ENCODE measurements at places on chromosomes 7 and 10. TPM values are rescaled to one million over a fixed set of nuclear protein-coding genes. Genes with fewer than 3 reads are reported as not detected.

The PRKG1 gene
- total RNA-seq, result 0.01 TPM

The GNGT1 gene
- total RNA-seq, result not detected

The LRRN3 gene
- not detected for total RNA-seq

The MKX gene
- total RNA-seq, result not detected

The NEURL1 gene
- total RNA-seq, result 0.75 TPM

The PDE6C gene
- total RNA-seq, result not detected

The HOXA9 gene
- total RNA-seq, result 0.52 TPM

The CCDC3 gene
- 0.93 TPM for total RNA-seq

The DNAJC1 gene
- total RNA-seq, result 28.4 TPM

The CFTR gene
- 0.03 TPM for total RNA-seq

The CALHM3 gene
- total RNA-seq, result 0.50 TPM

The CALD1 gene
- 149 TPM for total RNA-seq

The MMP21 gene
- 0.05 TPM for total RNA-seq

The BICC1 gene
- total RNA-seq, result 17.1 TPM

The NPFFR1 gene
- not detected for total RNA-seq

The ELAPOR2 gene
- total RNA-seq, result 0.22 TPM

The SFMBT2 gene
- 9.7 TPM for total RNA-seq

The SCD gene
- 169 TPM for total RNA-seq

The RASA4B gene
- total RNA-seq, result 2.1 TPM

The RNF133 gene
- total RNA-seq, result not detected

The DEPP1 gene
- total RNA-seq, result 2.0 TPM

The R3HCC1L gene
- total RNA-seq, result 13.6 TPM

The ADAP1 gene
- 4.0 TPM for total RNA-seq

The CALML5 gene
- total RNA-seq, result not detected

The LLCFC1 gene
- not detected for total RNA-seq

The ANKRD7 gene
- 0.09 TPM for total RNA-seq

The PHF14 gene
- 18.3 TPM for total RNA-seq

The PNLIPRP1 gene
- not detected for total RNA-seq

The LRIT1 gene
- not detected for total RNA-seq

The NRCAM gene
- 96.4 TPM for total RNA-seq

The FAM200A gene
- total RNA-seq, result 6.5 TPM

The SPDYE11 gene
- not detected for total RNA-seq

The SRGN gene
- total RNA-seq, result 91.0 TPM

The COL17A1 gene
- total RNA-seq, result 2.4 TPM

The STAMBPL1 gene
- 30.0 TPM for total RNA-seq

The TMEM273 gene
- total RNA-seq, result not detected

The CPA4 gene
- 8.4 TPM for total RNA-seq

The ATOH7 gene
- 0.10 TPM for total RNA-seq

The LOXL4 gene
- total RNA-seq, result 1.5 TPM

The ABCB4 gene
- total RNA-seq, result not detected

The HIF1AN gene
- total RNA-seq, result 18.3 TPM

The COL13A1 gene
- 0.30 TPM for total RNA-seq

The PLEKHS1 gene
- total RNA-seq, result 0.07 TPM

The PPP1R3A gene
- not detected for total RNA-seq

The GIMAP7 gene
- total RNA-seq, result not detected

The ADRA2A gene
- 0.06 TPM for total RNA-seq

The VWDE gene
- 0.43 TPM for total RNA-seq

The TNS3 gene
- total RNA-seq, result 86.6 TPM

The TEX47 gene
- not detected for total RNA-seq

The TAS2R41 gene
- total RNA-seq, result not detected

The STAG3 gene
- total RNA-seq, result 0.37 TPM

The NRAP gene
- not detected for total RNA-seq

The AS3MT gene
- 4.1 TPM for total RNA-seq

The SKIDA1 gene
- 0.74 TPM for total RNA-seq

The WNT8B gene
- not detected for total RNA-seq

The NCF1 gene
- total RNA-seq, result 0.17 TPM
